ENCODE measurements at places on chromosomes 16 and 17. TPM values are rescaled to one million over a fixed set of nuclear protein-coding genes. Genes with fewer than 3 reads are reported as not detected.

SDR42E1 gene
- 0.16 TPM for total RNA-seq

TAF15 gene
- 46.5 TPM for total RNA-seq

LDHD gene
- total RNA-seq: 0.43 TPM

CD300E gene
- total RNA-seq: not detected

CNTNAP4 gene
- 0.16 TPM for total RNA-seq

UTS2R gene
- total RNA-seq: not detected

TSPAN10 gene
- 3.3 TPM for total RNA-seq

PRR35 gene
- total RNA-seq: not detected

TERB1 gene
- total RNA-seq: 0.09 TPM

TMEM100 gene
- 2.8 TPM for total RNA-seq

LGALS9B gene
- total RNA-seq: not detected

TCAP gene
- total RNA-seq: 0.34 TPM

FAM20A gene
- total RNA-seq: 11.2 TPM

TLCD3A gene
- total RNA-seq: 10.1 TPM

CDH16 gene
- total RNA-seq: not detected

ZBTB4 gene
- 12.5 TPM for total RNA-seq

PDILT gene
- total RNA-seq: not detected

BICDL2 gene
- 0.32 TPM for total RNA-seq

KRT27 gene
- total RNA-seq: not detected

SLC46A1 gene
- total RNA-seq: 4.0 TPM

KCNH4 gene
- not detected for total RNA-seq

GINS2 gene
- total RNA-seq: 0.77 TPM
